ENCODE measurements at places on chromosomes 1 and 21.

GRCh38 chr21:34688145-34688544, 19.4 kb downstream of the CLIC6 start:
- no peak for DNase-seq

DNA sequence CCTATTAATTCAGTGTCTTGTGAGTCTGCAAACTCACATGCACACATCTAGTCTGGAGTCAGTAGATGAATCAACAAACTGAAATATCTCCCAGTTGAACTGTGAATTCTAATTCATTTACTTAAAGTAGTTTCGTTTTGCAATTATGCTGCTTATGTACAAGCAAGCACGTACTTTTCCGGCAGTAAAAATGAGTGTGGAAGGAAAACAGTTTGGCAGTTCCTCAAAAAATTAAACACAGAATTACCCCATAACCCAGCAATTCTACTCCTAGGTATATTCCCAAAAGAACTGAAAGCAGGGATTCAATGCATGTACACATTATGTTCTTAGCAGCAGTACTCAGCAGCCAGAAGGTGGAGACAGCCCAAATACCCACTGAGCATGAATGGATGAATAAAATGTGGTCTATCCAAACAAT, 49.3 kb downstream of the GNB1 start:
- no peak for DNase-seq

GRCh38 chr21:34612557-34612956, 2.4 kb downstream of the RCAN1 start:
- no peak for DNase-seq

DNA sequence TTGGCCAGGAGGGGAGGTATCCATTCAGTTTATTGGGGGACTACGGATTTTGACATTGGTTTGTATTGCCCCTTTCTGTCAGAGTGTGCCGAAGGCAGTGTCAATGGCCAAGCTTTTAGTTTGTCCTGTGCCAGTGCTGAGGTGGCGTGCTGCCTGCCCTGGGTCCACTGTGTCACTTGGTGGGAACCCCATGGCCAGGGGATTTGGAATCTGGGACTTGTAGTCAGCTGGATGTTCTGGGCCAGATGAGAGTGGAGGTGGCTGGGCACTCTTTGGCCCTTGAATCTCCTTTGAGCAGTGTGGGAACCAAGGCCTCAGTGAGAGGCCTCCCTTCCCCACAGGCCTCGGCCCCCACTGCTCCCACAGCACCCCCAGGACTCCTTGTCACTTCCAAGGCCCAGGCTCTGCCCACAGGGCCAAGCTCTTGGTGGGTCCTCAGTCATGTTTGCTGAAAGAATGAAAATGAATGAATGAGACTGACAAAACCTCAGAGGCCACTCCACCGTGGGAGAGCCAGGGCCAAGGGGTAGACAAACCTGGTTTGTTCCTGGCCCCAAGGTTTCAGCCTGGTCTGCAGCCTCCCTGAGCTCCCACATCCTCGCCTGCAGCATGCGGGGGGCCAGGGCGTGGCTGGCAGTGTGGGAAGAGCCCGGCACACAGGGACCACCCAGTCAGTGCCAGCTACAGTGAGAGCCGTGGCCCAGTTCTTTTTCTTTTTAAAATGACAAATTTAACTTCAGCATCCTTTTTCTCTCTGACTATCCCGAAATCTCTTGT, 412.2 kb downstream of the MATN1 start:
- DNase-seq = no peak

- DNase-seq = no peak
These were observed 11.5 kb downstream of the LAMC1 start for GRCh38 chr1:183034682-183035081.

GRCh38 chr1:206814716-206815341, 42.5 kb upstream of the IL10 start:
- no peak for DNase-seq

GRCh38 chr1:221138516-221138915, 259.3 kb downstream of the HLX start:
- no peak for DNase-seq

DNA sequence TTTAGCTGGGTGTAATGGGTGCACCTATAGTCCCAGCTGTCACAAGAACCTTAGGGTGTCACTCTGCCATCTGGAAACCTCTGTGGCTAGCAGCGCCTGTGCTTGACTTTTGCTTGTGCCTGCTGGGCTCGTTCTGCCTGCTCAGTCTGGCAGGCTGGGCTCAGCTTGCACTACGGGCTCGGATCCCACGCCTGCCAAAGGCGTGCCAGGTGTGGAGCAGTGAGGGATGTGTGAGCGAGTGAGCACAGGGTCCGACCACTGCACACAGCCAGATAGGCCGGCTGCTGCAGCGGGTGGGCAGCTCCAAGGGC, 2.8 kb upstream of the LSM10 start:
- no peak for DNase-seq

DNA sequence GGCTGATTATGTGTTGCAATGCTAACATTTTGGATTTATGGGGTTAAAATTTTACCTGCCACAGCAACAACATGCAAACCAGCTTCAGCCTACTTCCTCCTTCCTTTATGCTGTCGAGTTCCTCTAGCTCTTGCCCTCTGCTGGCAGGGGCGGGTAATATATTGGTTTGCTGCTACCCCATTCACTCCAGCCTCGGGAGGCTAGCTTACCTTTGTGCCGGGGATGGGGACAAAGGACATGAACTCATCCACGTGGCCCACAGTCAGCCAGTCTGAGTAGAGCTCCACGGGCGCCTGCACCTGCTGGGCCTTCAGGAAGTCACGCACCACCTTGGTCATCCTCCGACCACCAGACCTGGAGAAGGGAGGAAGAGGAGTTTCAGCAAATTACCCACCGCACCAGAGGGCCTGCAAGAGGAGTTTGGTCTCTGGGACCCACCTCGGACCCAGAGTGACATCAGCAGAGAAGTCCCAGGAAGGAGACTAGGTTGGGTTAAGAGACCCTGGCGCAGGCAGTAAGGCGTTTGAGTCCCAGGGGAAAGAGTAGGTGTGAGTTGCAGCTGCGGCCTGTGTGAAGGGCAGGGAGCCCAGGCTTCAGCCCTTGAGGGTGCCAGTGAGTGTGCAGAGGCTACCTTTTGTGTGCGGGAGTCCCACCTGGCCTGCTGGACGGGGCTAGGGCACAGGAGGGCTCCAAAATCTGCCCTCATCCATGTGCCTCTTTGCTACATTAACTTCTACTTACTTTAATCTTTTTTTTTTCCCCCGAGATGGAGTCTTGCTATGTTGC, 21.8 kb upstream of the SDHB start:
- peak; percentile 39 for DNase-seq

Measured in activated CD4-positive, alpha-beta T cell treated with anti-CD3 and anti-CD28 coated beads, Interleukin-2, amount 50 U/mL, for 48 hours (primary cell).